ENCODE measurements at places on chromosomes 3 and 15.

DNA sequence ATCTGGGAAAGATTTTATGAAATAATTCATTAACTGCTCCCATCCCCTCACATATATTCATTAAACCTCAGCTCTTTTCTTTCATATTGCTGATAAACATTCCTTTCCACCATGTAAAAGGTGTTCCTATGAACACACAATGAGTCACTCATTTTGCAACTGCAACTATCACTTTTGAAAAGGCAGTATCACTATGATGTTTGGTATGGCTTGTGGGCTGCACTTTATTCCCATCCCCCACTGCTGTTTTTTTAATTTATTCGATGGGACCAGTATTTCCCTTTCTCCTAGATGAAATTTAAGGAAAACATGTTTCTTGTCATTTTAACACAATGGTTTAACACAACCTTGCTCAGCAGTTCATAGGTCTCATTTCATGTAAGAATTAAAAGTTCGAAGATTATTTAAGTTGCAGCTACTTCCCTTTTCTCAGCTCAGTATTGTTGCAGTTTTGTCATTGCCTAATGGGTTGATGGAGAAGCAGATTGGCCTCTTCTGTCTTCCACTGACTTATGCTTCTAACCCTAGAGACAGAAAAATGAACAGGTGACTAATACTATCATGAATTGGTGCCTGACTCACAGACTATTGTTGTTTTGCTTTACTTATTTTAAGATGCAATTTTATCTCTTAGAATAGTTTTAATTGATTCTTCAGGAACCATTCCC is 280.3 kb downstream of the ZPLD1 start:
- DNase-seq: peak; percentile 51

- no peak for DNase-seq
Measured at GRCh38 chr15:99100245-99101173, 4.4 kb upstream of the SYNM start.

- DNase-seq: no peak
Measured at GRCh38 chr3:10007126-10007782, 19.0 kb upstream of the FANCD2 start.

GRCh38 chr3:45987368-45988291 is 8.0 kb downstream of the FYCO1 start:
- DNase-seq: no peak
